ENCODE measurements at places on chromosomes 13 and 19. TPM values are rescaled to one million over a fixed set of nuclear protein-coding genes. Genes with fewer than 3 reads are reported as not detected.

ATP12A gene
- total RNA-seq: 0.23 TPM

DNA sequence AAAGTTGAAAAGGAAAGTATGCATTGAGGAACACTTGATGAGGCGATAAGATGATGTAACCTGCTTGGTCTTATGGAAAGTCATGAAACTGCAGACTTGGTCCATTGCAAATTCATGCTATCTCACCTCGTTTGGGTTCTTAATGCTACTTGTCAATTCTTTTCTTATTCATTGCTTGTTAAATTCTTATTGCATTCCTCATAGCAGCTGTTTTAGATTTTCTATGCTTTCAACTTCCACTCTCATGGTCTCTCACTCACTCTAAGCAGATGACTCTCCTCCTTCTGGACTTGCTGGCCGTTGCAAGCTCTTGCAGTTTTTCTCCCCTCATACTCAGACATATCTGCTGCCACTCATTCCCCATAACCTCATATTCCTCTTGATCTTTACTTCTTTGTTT is 67.8 kb upstream of the CSNK1A1L start:
- DNase-seq: no peak

DNA sequence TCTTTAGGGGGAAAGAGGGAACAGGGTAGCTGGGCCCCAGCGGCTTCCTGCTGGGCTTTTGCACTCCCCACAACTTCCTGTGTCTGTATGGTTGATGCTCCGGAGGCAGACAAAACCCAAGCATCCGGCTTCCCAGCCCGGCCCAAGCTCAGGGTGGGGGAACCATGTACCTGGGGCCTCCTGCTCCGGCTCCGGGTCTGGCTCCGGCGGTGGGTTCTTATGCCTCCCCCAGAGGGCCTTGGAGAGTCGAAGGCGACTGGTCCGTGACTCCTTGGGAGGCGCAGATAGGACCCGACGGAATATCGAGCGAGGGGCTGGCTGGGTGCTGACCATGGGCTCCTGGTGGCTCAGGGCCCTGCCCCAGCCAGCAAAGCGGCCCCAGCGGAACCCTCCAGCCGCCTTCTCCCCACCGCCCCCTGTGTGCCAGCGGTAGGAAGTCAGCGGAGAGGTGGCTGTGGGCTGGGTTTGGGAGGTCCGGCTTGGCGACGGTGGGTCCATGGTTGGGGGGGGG is 428 bp downstream of the RASAL3 start:
- DNase-seq: no peak

- no peak for DNase-seq
Measured at GRCh38 chr19:43623889-43624670, 4.7 kb upstream of the ZNF428 start.

GRCh38 chr19:2012941-2013682 is 2.4 kb downstream of the BTBD2 start:
- no peak for DNase-seq
